MCF 10A (cell line): ENCODE measurements at places on chromosomes 12 and 14. TPM values are rescaled to one million over a fixed set of nuclear protein-coding genes. Genes with fewer than 3 reads are reported as not detected.

The APOF gene
- total RNA-seq = not detected in 2 replicates

The ACAD10 gene
- total RNA-seq = 25.4 and 31.0 TPM in 2 replicates

The APOLD1 gene
- total RNA-seq = 8.0 and 8.2 TPM in 2 replicates

The TRIM9 gene
- 0.19 TPM in 1 of 2 replicates, not detected in the other for total RNA-seq

The ORAI1 gene
- 12.1 and 16.3 TPM in 2 replicates for total RNA-seq

The HOXC9 gene
- 5.2 and 6.0 TPM in 2 replicates for total RNA-seq

The ESPL1 gene
- total RNA-seq = 9.8 and 12.1 TPM in 2 replicates

The LRRIQ1 gene
- 0.70 and 1.5 TPM in 2 replicates for total RNA-seq

The GPR135 gene
- total RNA-seq = 7.6 and 7.7 TPM in 2 replicates

The ARMH4 gene
- total RNA-seq = not detected in 2 replicates

The SERPINA10 gene
- not detected in 2 replicates for total RNA-seq

The TMEM132D gene
- not detected in 2 replicates for total RNA-seq

The MEG3 gene
- total RNA-seq = not detected in 2 replicates

The SLC8B1 gene
- 15.7 and 19.6 TPM in 2 replicates for total RNA-seq

The FBRSL1 gene
- total RNA-seq = 47.4 and 48.8 TPM in 2 replicates

The GOLGA5 gene
- total RNA-seq = 60.6 and 64.8 TPM in 2 replicates

The PCED1B gene
- 5.1 and 9.6 TPM in 2 replicates for total RNA-seq

The TDRD9 gene
- total RNA-seq = 0.40 and 0.91 TPM in 2 replicates

The GPR137C gene
- 0.10 TPM in 1 of 2 replicates, not detected in the other for total RNA-seq

The LARP4 gene
- total RNA-seq = 73.6 and 78.8 TPM in 2 replicates

The ASB2 gene
- total RNA-seq = not detected in 2 replicates

The MUCL1 gene
- total RNA-seq = not detected in 2 replicates

The C12orf54 gene
- total RNA-seq = 1.5 and 1.9 TPM in 2 replicates

The P3H3 gene
- 0.47 and 1.3 TPM in 2 replicates for total RNA-seq

The SYNDIG1L gene
- not detected in 2 replicates for total RNA-seq

The OTOGL gene
- total RNA-seq = not detected in 2 replicates

The LTBP2 gene
- 9.1 and 16.8 TPM in 2 replicates for total RNA-seq

The REM2 gene
- 0.26 and 0.47 TPM in 2 replicates for total RNA-seq

The KLHL33 gene
- 0.14 TPM in 1 of 2 replicates, not detected in the other for total RNA-seq

The SIX6 gene
- total RNA-seq = not detected in 2 replicates

The C12orf50 gene
- 0.29 TPM in 1 of 2 replicates, not detected in the other for total RNA-seq

The ATG2B gene
- total RNA-seq = 20.5 and 22.2 TPM in 2 replicates

The C1R gene
- total RNA-seq = 13.1 and 16.7 TPM in 2 replicates

The LYZ gene
- total RNA-seq = not detected in 2 replicates

The ADCY4 gene
- total RNA-seq = not detected in 2 replicates

The SMIM41 gene
- total RNA-seq = not detected in 2 replicates

The BMAL2 gene
- total RNA-seq = 18.0 and 20.0 TPM in 2 replicates

The ITGB7 gene
- total RNA-seq = 1.0 and 1.1 TPM in 2 replicates

The MAGOHB gene
- 36.8 and 44.5 TPM in 2 replicates for total RNA-seq
